ENCODE measurements at places on chromosomes 16 and 17.

- DNase-seq, result no peak
Measured at GRCh38 chr17:77345260-77345910, 204.6 kb downstream of the SEC14L1 start.

- DNase-seq, result no peak
Measured at GRCh38 chr16:20889625-20890275, 10.4 kb downstream of the DCUN1D3 start.

DNA sequence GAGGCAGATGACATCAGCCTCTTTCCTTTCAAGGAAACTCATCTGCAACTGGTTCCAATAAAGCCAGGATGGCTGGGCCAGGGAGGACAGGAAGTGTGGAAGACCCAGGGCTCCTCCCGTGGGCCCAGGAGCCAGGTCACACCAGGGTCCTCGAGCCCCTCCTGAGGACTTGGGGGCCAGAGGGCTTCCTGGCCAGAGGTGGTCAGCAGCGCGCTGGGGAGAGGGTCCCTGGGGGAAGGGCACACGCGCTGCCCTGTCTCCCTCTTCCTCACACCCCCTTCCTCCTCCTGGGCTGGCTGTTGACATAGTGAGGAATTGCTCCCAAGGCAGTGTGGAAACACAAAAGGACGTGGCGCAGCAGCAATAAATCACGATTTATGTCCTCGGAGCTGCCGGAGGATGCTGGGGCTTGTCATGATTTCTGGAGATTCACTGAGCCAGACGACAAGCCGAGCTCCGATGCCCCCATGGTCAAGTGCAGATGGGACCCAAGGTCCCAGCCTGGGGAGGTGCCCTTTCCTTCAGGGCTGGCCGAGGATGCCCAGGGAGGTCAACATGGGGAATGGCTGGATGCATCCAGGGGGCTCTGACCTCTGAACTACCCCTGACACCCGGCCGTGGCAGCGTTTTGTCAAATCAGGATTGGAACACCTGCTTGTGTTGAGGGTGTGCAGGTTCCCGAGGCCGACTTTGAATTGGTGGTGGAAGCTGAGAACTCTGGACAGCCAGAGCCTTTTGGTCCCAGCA, 152.6 kb downstream of the IRF8 start:
- no peak for DNase-seq

- peak; percentile 72 for DNase-seq
Measured at GRCh38 chr17:81665205-81666091, 957 bp downstream of the OXLD1 start.

DNA sequence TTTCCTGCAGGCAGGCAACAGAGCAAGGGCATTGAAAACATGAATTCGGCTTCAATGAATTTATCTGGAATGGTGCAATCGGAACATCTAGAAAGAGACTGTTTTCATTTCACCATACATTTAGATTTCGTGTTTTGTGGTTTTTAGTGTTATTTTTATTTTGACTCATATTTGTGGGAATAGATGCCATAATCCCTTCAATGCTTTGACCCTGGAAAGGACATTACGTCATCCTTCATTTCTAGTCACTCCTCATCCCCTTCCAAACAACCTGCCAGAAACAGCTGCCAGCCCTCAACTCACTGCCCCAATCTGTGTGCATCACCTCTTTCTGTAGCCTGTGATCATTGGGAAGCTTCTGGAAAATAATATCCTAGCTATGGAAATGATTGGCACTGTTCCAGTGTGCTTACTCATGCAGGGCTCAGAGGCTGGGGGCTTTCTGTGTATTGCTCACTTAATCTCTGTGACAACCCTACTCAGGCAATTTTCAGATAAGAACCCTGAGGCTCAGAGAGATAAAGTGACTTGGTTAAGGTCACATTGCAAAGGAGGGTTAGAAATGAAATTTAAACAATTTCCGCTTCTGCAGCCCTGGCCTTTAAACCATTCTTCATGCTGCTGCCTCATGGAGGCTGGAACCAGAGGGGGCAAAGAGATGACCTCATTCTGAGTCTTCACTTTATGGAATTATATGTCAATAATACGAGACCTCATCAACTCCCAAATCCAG, 9.5 kb upstream of the KSR1 start:
- no peak for DNase-seq

- peak; percentile 9 for DNase-seq
Measured at GRCh38 chr16:22098405-22099255, 6.3 kb downstream of the VWA3A start.

DNA sequence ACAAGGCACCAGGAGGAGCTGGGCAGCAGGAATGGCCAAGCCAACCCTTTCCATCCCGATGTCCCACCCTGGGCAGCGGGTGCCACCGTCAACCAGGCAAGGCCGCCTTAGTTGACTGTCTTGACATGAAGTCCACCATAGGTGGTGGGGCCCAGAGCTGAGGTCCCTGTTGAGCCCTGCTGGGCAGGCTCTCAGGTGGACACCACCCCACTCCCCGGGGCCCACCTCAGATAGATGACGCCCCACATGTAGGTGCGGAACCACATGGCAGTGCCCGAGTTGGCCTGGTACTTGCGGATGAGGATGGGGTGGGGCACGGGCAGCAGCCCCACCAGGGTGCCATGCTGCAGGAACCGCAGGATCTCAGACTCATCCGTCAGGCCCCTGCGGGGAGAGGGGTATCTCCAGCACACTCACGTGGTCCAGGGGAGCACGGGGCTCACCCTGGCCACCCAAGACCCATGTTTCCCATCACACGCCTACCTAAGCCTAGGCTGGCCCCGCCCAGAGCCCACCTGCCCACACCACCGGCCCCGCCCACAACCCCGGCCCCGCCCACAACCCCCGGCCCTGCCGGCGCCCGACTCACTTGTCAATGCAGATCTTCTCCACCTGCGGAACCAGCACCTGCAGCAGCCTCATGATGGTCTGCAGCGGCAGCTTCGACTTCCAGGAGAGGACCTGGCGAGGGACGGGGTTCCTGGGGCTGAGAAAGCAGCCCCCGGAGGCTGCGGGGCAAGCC, 16.2 kb downstream of the OTOP3 start:
- no peak for DNase-seq

DNA sequence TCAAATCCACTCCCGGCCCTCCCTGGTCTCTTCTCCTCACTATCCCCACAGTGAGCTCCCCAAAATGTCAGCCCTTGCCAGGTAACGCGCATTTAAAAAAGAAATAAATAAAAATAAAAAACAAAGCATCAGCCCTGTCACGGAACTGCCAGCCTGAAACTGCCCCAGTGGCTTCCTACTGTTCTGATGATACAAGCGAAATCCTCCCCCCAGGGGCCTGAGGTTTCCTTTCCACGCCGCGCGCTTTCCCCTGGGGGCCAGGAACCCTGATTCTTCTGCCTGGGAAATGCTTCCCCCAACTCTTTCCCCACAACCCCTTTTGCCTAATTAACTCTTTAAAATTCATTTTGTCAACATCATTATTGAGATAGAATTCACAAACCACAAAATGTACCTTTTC, 12.2 kb upstream of the RPH3AL start:
- no peak for DNase-seq

DNA sequence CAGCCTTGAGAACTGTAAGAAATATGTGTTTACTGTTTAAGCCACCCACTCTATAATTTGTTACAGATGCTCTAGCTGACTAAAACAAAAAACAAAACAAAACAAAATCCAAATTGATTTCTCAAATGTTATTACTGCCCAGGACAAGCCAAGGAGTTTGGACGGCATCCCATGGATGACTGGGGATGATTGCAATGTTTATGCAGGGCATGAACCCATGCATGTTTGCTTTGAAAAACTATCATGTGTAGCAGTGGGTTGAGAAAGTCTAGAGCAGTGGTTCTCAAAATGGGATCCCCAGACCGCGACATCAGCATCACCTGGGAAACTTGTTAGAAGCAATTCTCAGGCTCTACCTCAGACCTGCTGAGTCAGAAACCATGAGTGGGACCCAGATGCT, 223.2 kb upstream of the PSMD7 start:
- DNase-seq, result no peak

GRCh38 chr17:45433159-45433535, 477 bp upstream of the ARHGAP27 start:
- DNase-seq, result no peak

DNA sequence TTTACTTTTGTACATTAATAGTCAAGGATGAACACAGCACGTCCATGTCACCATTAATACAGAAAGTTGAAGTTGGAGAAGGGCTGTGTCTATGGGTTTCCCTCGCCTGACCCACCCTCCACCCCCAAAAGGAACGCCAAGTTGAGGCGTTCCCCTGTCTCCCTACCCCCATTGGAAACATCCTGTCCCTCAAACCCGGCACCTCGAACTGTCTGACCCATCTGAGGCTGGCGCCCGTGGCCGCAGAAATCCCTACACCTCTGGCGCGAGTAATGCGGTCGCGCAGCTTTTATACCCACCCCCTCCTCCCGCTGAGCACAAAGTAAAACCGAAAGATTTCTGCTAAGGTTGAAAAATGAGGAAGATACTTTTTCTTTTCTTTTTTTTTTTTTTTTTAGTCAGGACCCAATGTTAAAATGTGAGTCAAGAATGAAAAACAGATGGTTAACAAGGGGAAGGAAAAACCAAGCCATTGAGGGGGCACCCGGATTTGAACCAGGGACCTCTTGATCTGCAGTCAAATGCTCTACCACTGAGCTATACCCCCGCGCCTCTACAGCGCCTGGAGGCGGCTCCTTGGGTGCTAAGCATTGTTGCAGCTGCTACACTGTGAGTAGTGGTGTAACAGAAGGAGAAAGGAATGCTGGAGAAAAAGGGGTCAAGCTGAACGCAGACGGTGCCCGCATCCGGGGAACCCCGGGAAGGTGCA, 887 bp upstream of the LASP1 start:
- peak; percentile 93 for DNase-seq

- no peak for DNase-seq
Measured at GRCh38 chr17:42629411-42630009, 20.0 kb downstream of the TUBG1 start.

- DNase-seq, result no peak
Measured at GRCh38 chr16:89973235-89973634, 24.7 kb downstream of the DEF8 start.

DNA sequence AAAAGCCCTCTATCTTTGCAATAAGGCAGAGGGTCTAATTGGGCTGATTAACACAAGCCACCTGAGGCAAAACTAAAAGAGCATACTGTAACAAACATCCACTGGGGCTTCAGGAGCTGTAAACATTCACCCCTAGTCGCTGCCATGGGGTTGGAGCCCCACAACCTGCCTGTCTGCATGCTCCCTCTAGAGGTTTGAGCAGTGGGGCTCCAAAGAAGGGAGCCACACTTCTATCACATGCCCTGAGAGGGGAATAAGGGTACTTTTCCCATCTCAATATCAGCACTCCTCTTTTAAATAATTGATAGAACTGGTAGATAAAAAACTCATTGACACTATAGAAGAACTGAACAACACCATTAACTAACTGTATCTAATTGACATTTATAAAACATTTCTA, 130.1 kb upstream of the COX10 start:
- DNase-seq, result no peak

DNA sequence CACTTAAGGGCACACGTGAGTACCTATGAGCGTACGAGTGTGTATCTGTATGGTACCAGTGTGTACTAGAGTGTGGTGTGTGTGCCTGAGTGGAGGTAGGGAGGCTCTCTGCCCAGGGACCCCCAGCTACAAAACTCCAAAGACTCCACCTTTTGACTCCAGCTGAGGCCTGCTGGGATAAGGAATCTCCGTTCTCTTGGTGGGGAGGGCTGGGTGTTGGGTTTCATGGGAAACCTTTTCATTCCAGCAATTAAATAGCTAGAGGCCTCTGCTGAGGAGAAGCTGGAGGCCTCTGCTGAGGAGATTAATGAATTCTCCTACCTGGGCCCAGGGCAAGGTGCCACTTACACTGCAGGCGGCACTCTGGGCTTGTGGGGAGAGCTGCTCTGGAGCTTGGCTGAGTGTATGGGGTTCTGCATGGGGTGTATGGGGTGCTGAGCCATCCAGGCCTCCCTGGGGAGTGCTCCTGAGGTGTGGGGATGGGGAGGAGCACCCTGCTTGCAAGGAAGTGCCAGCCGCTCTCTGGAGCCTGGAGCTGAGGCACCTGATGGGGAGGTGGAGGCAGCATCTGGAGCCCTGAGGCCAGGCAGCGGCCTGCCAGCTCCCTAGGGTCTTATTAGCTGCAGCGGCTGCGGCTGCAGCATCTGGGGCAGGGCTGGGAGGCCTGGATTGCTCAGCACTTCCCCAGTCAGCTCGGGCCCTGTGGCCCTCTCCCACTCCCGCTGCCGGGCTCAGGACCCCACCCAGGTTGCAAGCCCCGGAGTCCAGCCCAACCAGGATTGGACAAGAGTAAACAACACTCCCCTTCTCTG, 4.6 kb downstream of the ANKRD13B start:
- no peak for DNase-seq

- DNase-seq, result no peak
Measured at GRCh38 chr17:81315129-81315884, 20.2 kb upstream of the SLC38A10 start.

GRCh38 chr16:73040136-73040535, 7.8 kb downstream of the ZFHX3 start:
- DNase-seq, result no peak

DNA sequence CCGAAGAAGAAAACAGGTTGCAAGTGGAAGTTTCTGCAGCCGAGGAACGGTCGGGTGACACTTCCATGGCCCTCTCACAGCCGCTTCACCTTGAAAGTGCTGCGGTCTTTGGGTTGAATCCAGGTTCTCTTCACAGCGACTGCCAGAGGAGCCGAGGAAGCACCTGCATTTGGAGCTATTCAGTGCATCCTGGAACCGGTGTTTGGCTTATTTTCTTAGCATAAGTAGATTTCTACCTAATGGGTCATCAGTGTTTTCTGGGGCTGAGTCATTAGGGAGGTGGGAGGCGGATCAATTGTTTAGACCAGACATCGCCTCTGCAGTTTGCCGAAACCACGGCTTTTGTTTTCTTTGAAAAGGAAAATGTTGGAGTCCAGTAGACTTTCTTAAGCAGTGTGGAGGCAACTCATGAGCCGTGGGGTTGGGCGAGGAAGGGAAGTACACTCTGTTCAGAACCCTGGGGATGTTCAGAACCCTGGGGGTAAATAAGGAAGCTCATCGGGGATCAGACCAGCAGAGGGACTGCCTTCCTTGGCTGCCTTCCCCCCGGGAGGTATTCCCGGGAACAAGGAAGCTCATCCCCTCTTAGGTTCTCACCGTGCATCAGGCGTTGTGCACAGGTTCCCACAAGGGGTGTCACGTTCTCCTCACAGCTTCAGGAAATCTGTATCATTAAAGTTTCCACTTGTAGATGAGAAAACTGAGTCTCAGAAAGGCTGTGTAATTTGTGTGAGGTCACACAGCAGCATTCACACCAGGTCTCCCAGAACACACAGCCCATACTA, 361.5 kb downstream of the SNX29 start:
- no peak for DNase-seq
